T-helper 2 cell treated with Interferon-gamma antibody and Interleukin-4, amounts not matched to agents 100 ng/mL and 5 ng/mL, for 36 hours (primary cell): ENCODE measurements at places on chromosomes 7 and 10. TPM values are rescaled to one million over a fixed set of nuclear protein-coding genes. Genes with fewer than 3 reads are reported as not detected.

The ZNF804B gene
- total RNA-seq, result not detected in 2 replicates

The HOXA3 gene
- total RNA-seq, result 0.34 TPM in 1 of 2 replicates, not detected in the other

The PDLIM1 gene
- total RNA-seq, result 40.2 and 42.4 TPM in 2 replicates

The SKAP2 gene
- 7.8 and 7.9 TPM in 2 replicates for total RNA-seq

The EPHB6 gene
- 4.4 and 5.9 TPM in 2 replicates for total RNA-seq

The CPEB3 gene
- total RNA-seq, result 1.7 and 1.8 TPM in 2 replicates

The CTBP2 gene
- total RNA-seq, result 0.23 TPM in 2 replicates

The CDH23 gene
- 4.2 and 4.8 TPM in 2 replicates for total RNA-seq

The TRIM50 gene
- not detected in 2 replicates for total RNA-seq

The TAX1BP1 gene
- 57.2 and 57.6 TPM in 2 replicates for total RNA-seq

The CCNY gene
- 56.3 and 61.3 TPM in 2 replicates for total RNA-seq

The SUGCT gene
- 0.34 TPM in 1 of 2 replicates, not detected in the other for total RNA-seq

The SFXN4 gene
- 29.4 and 29.5 TPM in 2 replicates for total RNA-seq

The RBM20 gene
- 0.07 and 0.09 TPM in 2 replicates for total RNA-seq

The GPR146 gene
- 13.8 and 17.0 TPM in 2 replicates for total RNA-seq
